ENCODE measurements at places on chromosomes 5 and 9. TPM values are rescaled to one million over a fixed set of nuclear protein-coding genes. Genes with fewer than 3 reads are reported as not detected.

GRCh38 chr9:34508463-34508862 is 14.3 kb downstream of the ENHO start:
- DNase-seq = no peak

GRCh38 chr9:19992556-19992955 is 203.7 kb upstream of the SLC24A2 start:
- no peak for DNase-seq

DNA sequence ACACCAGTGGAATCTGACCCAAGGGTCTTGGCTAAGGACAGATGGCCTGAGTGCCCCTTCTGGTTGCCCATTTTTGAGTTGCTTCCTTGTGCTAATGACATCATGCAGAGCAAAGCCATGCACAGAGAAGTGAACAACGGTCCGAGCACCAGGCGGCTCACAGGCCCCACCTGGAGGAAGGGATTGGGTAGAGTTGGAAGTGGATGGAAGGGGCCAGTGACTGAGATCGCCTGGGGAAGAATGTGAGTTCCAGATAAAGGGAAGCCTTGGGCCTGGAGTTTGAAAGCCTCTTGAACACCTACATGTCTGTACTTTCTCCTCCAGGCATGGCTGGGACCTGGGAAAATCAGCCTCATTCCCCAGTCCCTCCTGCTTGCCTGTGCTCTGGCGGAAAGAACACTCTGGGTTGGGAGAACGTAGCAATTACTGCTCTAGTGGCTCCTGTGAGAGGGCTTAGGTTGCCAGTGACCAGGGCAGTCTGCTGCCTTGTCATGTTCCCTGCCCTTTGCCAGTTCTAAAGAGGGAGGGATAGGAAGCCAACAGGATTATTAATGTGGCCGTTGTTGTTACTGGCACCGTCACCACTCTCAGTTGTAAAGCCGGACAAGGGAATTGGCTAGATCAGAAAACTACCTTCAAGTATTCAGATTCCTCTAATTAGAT is 62.5 kb upstream of the PTPN3 start:
- no peak for DNase-seq

GRCh38 chr9:28135549-28135948 is 562.3 kb upstream of the C9orf72 start:
- DNase-seq = no peak

DNA sequence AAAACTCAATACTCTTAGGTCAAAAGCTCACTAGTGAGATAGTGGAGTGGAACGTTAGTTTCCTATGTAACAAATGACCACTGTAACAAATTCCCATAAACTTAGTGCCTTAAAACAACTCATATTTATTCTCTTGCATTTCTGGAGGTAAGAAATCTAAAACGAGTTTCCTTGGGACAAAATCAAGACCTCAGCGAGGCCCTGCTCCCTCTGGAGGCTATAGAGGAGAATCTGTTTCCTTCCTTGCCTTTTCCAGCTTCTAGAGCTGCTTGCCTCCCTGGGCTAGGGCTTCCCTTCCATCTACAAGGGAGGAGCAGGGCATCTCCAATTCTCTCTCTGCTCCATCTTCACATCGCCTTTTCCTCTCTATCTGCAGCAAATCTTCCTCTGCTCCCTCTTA is 32.0 kb downstream of the SEMA5A start:
- no peak for DNase-seq

- DNase-seq = no peak
Observed at GRCh38 chr9:93235300-93235960, 51.5 kb downstream of the WNK2 start.

- DNase-seq = no peak
Observed at GRCh38 chr9:96008502-96009222, 133.2 kb downstream of the ERCC6L2 start.

- DNase-seq = no peak
Observed at GRCh38 chr9:94718936-94719335, 7.6 kb upstream of the AOPEP start.

DNA sequence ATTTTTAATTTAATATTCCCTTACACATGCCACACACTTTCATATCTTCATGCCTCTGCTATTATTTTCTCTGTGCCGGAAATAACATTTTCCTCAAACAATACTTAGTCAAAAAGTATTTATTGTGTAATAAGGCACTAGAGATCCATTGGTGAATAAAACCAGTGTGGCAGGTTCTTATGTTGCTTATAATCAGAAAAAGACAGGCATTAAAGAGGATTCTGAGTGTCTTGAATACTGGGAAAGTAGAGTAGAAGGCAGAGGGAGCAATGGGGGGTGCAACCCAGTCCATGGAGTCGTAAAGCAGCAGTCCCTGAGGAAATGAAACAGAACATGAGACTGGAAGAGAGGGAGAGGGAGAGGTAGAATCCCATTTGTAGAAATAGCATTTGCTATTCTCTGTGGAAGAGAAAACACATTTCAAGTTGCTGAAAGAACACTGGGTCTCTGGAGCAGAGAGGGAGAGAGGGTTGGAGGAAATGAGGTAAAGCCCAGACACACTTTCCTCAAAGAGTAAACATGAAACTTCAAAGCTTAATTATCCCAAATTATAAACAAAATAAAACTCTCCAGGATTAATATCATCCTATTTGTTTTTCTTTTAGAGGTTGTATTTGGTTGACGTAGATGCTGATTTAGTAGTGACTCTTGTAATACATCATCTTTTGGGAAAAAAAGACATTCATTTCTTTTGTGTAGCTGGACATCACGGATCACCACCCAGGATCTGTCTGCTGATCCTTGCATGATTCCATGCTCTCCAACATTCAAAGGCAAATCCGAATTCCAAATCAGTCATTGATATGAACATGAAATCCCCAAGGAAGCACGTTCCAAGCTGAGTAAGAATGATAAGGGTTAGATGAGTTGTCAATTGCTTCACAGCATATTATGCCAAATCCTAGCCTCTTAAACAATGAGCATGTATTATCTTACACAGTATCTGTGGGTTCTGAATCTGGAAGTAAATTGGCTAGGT is 37.4 kb upstream of the GRAMD2B start:
- DNase-seq = no peak

DNA sequence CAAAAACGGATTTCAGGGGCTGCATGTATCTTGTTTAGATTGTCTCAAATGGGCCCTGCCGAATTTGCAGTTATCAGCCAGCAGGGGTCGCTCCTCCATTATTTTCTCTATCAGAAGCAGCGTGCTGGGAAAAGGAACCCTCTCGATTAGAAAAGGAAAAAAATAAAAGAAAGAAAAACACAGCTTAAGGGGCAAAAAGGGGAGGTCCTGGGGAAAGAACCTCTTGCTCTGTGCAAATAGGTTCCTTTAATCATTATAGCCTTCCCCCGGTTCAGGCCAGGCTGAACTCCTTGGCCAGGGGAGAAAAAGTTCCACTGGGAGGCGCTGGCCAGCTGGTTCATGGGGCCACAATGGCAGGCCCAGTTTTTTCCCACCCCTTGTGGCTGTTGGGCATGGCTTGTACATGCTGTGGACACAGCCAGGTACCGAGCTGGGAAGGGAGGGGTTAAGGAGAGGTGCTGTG is 25.0 kb upstream of the CAPSL start:
- no peak for DNase-seq

DNA sequence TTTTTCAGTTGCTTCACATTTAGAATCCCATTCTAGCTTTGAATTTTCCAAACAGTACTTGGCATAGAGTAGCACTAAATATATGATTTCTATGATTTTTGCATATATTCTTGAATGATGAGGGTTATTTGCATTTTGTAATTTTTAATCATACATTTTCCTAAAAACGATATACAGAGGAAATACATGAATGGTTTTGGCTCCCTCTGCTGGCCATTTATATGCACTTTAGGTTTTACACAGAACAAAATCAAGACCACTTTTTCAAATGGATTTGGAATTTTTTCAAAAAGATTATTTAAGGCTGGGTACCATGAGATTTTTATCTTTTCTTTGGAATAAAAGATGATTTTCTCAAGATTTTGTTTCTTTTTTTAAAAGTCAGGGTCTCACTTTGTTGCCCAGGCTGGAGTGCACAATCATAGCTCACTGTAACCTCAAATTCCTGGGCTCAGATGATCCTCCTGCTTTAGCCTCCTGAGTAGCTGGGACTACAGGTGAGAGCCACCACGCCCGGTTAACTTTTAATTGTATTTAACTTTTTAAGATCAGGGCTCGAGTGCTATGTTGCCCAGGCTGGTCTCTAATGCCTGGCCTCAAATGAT is 16.7 kb upstream of the COMMD10 start:
- DNase-seq = no peak

GRCh38 chr5:55645304-55645703 is 66.8 kb downstream of the SLC38A9 start:
- DNase-seq = no peak

- DNase-seq = no peak
Observed at GRCh38 chr9:95778957-95779356, 96.5 kb upstream of the ERCC6L2 start.

DNA sequence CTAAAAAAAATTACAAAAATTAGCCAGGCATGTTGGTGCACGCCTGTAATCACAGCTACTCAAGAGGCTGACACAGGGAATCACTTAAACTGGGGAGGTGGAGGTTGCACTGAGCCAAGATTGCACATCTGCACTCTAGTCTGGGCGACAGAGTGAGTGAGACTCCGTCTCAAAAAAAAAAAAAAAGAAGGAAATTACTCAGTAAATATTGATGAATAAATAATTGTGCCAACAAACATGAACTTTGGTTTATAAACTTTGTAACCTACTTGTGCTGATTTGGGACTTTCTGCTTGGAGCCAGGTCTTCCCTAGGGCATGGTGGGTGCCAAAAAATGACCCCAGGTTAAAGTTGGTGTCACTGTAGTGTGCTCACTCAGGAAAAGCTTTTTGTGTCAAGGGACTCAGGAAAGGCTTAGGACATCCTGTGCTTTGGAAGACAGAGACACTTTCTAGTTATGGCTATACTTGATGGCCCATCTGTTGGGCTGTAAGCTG is 19.0 kb downstream of the ABLIM3 start:
- no peak for DNase-seq

DNA sequence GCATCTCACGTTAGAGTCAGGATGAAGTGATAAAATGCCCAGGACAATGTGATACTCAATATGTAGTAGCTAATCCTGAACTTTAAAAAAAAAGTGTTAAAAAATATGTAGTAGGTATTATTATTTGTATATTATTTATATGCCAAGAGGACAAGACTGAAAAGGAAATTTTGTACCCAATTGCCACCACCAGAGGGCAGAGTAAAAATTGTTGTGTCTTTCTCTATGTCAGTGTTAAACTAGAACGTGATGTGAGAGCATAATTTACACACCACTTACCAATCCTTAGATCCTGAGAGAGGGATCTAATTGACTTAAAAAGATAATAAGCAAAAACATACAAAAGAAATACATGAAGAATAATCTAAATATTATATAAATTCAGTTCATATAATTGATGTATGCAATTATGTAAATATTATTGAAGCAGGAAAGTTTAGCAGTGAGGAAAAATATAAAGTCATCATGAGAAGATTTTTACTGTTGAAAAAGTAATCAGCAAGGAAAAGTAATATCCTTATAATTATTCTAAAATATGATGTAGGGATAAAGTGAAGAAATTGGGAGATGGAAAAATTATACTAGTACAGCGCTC is 288.9 kb downstream of the RAB3C start:
- no peak for DNase-seq

DNA sequence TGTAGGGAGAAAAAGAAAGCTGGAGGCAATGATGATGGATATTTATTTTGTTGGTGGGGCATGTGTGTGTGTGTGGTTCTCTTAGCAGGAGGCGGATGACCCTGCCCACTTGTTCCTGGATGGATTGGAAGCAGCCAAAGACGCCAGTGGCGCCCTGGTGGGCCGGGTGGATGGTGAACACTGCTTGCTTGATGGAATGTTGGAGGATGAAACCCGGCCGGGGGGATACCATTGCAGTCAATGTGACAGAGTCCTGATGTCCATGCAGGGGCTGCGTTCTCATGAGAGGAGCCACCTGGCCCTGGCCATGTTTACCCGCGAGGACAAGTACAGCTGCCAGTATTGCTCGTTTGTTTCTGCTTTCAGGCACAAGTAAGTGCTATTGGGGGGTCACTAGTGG is 69.2 kb downstream of the ZNF462 start:
- DNase-seq = no peak

DNA sequence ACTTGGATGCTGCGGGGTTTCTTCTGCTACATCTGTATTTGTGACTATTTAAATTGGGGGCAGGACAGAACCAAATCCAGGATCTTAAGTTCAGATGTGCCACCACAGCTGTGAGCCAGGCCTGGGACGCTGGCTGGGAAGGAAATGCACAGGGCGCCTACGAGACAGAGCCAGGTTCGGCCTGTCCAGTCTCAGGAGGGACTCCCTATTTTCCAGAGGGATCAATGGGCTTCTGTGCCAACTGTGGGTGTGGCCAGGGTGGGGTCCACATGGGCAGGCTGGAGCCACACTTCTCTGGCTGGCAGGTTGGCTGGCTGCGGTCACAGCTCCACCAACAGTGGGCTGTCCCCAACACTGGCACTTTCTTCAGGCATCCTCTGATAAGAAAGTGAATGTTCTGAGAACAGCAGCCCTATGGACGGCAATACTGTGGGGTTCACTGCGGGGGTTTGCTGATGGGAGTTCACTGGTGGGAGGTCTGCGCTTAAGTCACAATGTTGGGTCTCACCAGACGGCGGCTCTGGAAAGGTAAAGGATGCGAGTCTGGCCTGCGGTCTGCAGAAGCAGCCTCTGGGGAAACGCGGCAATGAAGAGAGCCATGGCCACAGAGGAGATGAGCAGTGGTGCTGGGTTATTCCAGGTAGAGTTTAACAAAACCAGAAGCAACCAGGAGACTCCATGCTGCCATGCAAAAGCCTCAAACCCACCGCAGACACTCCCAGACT is 78.1 kb downstream of the DAP start:
- no peak for DNase-seq

GRCh38 chr5:57335092-57335660 is 147.4 kb downstream of the ACTBL2 start:
- peak; percentile 70 for DNase-seq

DNA sequence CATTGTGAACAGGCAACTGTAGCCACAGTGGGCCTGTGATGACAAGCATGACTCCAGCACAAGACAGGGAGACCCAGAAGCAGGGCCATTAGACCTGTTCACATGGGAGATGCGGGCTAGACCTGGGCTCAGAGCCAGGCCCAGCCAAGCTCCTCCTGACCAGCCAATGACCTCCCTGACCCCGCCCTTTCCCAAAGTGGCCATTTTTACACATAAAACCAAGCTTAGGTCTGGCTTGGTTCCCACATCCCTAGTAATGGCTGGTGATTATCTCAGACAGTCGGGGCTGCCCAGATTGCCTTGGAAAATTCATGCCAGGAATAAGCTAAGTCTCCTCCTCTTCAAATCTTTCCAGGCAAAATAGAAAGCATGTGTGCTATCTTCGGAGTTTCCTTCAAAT is 94.1 kb downstream of the FRMD3 start:
- no peak for DNase-seq

- no peak for DNase-seq
Observed at GRCh38 chr5:79886925-79887655, 104.0 kb downstream of the MTX3 start.

Gene SLCO6A1
- not detected for total RNA-seq

Gene PCDHGA6
- total RNA-seq = 0.59 TPM

Gene PCDHGA5
- 0.67 TPM for total RNA-seq

Gene SIT1
- not detected for total RNA-seq

Gene C5orf63
- total RNA-seq = 9.8 TPM

Gene FAM240B
- total RNA-seq = not detected

Gene FCN2
- total RNA-seq = not detected

Gene MEF2C
- total RNA-seq = 9.9 TPM

Gene GPX3
- total RNA-seq = 8.5 TPM

Gene BTF3
- total RNA-seq = 647 TPM

Gene HMGXB3
- total RNA-seq = 56.2 TPM

Gene SPAG8
- total RNA-seq = 0.90 TPM

Gene PCDHA1
- total RNA-seq = not detected
